ENCODE measurements at places on chromosomes 11 and 22.

GRCh38 chr11:4072668-4073285 lies 21.8 kb upstream of the RRM1 start:
- DNase-seq: peak; percentile 70

GRCh38 chr22:33260498-33260897 lies 202.3 kb upstream of the SYN3 start:
- no peak for DNase-seq

GRCh38 chr11:19962801-19963175 lies 197.5 kb downstream of the DBX1 start:
- no peak for DNase-seq

DNA sequence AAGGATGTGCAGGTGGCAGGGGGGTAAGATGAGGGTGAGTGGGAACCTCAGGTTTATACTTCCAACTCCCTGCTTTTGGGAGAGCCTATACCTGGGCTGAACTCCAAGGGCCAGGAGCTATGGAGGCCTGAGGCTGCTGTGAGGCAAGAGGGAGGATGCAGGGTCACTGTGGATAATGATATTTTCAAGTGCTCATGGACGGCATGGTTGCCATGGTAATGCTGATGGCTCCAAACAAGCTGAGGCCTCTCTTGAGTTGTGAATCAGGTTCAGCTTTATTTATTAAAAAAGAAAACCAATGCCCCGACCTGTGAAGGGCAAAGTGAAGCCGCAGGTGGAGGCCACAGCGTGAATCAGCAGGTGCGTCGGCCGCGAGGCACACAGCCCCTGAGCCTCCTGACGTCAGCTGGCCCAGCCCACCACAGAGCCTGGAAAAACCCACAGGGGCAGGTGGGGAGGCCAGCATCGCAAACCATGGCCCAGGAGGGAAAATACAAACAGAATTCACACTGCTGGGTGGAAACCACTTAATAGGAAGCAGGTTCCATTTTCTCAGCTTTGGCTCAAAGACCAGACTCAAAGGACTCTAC lies 17.4 kb upstream of the CREB3L1 start:
- DNase-seq: no peak

- no peak for DNase-seq
These were observed 128.8 kb downstream of the RASSF10 start for GRCh38 chr11:13137844-13138301.

DNA sequence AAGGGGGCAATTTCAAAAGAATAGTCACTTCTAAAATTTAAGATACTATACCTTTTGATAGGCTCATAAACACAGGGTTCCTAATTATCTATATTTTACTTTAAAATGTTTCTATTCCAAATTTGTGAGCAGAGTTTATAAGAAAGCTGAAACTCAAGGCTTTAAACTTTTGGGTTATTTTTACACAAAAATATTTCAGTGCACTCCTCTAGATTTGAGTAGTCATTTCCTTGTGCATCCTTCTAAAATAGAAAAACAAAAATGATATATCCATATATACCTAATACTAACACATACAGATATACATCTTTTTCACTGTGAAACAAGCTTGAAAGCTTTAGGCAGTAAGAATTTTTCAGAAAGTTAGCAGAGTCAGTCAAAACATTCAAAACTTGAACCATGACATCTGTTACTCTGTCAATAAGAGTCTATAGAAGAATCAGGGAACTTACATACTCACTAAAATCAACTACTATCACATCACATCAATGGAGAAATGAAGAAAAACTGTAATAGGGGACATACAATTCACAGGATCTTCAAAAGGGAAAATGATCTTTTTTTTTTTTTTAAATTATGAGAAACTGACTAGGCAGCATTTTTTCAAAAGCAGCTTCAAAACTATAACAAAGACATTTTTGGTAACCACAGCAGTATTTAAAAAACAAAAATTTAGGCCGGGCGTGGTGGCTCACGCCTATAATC lies 5.1 kb downstream of the PHF21A start:
- no peak for DNase-seq

DNA sequence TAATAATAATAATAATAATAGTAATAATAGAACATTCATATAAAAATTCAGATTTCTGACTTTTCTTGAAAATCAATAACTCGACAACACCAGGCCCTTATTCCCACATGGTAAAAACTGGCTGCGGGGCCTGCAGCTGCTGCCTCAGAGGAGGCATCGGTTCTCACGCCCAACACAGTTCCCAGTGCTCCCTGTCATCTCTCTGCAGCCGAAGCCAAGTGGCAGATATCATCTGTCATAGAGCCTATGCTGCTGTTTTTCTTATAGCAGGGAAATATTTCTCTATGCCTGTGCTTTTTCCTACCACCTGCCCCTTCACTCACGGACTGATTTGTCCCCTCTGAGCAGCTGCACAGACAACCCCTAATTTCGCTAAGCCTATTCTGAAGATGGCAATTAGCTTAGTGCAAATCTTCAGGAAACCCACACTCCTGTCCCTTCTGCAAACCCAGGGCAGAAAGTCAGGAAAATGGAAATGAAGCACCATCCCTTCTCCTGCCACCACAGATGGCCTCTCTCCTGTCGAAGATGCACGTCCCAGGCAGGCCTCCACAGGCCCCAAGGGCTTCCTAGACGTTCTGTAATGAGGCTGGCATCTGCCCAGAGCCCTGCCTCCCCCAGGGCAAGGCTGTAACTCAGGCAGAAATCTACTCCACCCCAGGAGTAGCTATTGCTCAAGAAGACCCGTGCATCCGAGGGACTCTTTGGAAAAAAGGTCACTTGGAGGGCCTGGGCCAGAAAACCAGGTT lies 66.7 kb downstream of the SYN3 start:
- no peak for DNase-seq

- DNase-seq: no peak
These were observed 78.9 kb upstream of the FIBIN start for GRCh38 chr11:26914968-26915367.

- no peak for DNase-seq
These were observed 279.3 kb upstream of the B3GAT1 start for GRCh38 chr11:134691295-134691873.

GRCh38 chr11:73320763-73321603 lies 12.9 kb downstream of the ARHGEF17 start:
- no peak for DNase-seq

DNA sequence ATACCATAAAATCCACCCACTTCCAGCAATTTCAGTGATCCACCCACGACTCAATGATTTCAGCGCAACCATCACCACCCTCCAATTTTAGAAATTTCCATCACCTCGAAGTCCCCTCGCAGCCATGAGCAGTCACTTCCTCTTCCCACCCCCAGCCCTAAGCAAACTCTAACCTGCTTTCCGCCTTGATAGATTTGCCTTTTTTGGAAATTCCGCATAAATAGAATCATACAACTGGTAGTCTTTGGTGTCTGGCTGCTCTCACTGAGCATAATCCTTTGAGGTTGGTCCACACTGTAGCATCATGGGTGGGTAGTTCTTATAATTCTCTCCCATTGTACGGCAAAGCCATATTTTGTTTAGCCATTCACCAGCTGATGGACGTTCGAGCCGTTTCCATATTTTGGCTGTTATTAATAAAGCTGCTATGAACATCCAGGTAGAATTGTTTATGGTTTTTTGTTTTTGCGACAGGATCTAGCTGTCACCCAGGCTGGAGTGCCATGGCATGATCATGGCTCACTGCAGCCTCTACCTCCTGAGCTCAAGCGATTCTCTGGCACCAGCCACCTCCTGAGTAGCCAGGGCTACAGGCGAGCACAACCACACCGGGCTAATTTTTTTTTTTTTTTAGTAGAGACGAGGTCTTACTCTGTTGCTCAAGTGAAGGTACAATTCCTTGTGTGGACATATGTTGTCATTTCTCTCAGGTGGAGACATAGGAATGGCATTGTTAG lies 16.0 kb downstream of the PIM3 start:
- no peak for DNase-seq

GRCh38 chr11:6862961-6863360 lies at the start of gene OR10A2:
TSS of gene OR10A2 (plus strand) at chr11:6863057. CDS start at chr11:6869755, 6,698 bp downstream.
- DNase-seq: no peak

- DNase-seq: no peak
These were observed 42.6 kb upstream of the TEAD1 start for GRCh38 chr11:12631651-12632050.

DNA sequence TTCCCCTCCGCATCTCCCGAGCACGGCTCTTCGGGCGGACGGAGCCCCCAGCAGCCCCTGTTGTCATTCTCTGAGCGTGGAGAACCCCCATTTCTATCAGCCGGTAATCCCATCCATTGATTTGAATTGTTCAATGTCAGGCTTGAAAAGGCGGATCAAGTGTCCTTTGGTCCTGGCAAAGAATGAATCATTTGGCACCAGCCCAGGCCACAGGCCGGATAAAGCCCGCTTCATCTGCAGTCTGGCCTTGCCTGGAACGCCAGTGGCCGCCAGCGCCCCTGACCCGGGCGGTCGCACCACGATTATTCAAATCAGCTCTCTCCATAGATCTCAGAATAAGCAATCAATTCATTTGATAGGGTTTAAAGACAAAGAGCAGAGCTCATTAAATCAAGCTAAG lies 188.9 kb downstream of the BRD1 start:
- peak; percentile 83 for DNase-seq

- DNase-seq: no peak
These were observed 12.5 kb downstream of the APBB1 start for GRCh38 chr11:6406370-6406769.

DNA sequence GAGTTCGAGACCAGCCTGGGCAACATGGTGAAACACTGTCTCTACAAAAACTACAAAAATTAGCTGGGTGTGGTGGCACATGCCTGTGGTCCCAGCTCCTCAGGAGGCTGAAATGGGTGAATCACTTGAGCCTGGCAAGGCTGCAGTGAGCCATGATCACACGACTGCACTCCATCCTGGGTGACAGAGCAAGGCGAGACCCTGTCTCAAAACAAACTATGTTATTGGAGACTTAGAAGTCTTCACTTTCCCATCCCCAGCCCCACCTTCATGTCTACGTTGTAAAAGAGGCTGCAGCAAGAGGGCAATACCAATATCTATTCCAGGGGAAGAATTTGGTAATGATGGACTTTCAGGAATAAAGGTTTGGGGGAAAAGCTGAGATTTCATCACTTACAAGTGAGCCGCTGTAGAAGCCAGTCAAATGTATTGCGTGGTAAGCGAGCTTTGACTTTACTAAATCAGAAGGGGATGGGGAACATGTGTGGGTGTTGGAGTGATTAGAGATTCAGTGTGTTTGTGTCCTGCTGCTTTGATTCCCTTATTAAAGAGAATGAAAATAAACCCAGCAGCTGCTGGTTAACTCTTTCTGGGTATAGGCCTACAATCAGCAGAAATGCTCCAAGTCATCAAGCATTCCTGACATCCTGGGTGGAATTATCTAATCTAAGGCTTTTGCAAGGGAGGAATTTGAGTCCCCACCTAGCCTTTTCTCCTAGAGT lies 53.7 kb downstream of the UBASH3B start:
- no peak for DNase-seq

GRCh38 chr11:14499178-14499559 lies 442 bp downstream of the COPB1 start:
- peak; percentile 7 for DNase-seq

- no peak for DNase-seq
These were observed 18.2 kb downstream of the TTLL8 start for GRCh38 chr22:50039669-50040443.

DNA sequence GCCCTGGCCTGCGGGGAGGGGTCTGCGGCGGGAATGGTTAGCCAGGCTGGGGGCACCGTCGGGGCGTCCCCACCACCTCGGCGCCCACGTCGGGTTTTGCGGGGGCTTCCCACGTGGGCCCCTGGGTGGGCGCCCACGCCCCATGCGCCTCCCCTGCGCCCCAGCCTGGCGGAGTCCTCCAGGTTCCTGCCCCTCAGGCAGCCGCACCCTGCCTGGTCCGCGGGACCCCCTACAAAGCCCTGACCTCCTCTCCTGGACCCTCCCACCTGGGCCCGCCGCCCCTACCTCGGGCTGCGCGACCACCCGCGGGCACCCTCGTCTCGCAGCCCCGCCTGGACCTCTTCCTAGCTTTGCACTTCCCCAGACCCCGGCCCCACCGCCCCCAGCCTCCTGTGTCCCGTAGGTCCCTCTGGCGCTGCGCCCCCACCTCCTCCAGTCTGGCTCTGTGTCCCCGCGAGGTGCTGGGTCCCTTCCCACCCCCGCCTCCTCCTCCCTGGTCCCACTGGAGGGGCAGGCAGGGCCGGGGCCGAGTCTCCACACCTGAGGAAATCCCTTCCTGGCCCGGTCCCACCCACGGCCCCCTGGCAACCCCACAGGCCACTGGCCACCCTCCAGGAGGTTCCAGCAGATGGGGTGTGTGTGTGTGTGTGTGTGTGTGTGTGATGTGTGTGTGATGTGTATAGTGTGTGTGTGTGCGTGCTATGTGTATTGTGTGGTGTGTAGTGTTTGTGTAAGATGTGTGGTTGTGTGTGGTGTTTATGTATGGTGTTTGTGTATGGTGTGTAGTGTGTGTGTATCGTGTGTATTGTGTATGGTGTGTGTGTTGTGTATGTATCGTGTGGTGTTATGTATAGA lies 11.8 kb downstream of the PIM3 start:
- DNase-seq: no peak

DNA sequence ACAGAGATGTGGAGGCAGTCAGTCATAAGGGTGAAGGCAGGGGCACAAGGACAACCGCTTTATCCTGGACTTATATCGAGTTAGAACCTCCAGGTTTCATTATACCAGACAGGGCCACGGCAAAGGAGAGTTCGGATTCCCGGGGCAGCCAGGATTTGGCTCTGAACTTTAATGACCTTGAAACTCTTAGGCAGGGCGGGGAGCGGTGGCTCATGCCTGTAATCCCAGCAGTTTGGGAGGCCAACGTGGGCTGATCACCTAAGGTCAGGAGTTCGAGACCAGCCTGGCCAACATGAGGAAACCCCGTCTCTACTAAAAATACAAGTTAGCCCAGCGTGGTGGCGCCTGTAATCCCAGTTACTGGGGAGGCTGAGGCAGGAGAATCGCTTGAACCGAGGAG lies 1.1 kb upstream of the MYRF start:
- no peak for DNase-seq

Data from dermis microvascular lymphatic vessel endothelial cell (primary cell).